Progenitor cell of endocrine pancreas (in vitro differentiated cells): ENCODE measurements at places on chromosomes 5 and 9. TPM values are rescaled to one million over a fixed set of nuclear protein-coding genes. Genes with fewer than 3 reads are reported as not detected.

The SMIM33 gene
- total RNA-seq, result not detected in 2 replicates

The FAM153A gene
- total RNA-seq, result 0.55 and 1.2 TPM in 2 replicates

The ZDHHC11B gene
- 8.6 and 8.7 TPM in 2 replicates for total RNA-seq

The IFNE gene
- 2.5 and 3.6 TPM in 2 replicates for total RNA-seq

The CTXN3 gene
- total RNA-seq, result not detected in 2 replicates

DNA sequence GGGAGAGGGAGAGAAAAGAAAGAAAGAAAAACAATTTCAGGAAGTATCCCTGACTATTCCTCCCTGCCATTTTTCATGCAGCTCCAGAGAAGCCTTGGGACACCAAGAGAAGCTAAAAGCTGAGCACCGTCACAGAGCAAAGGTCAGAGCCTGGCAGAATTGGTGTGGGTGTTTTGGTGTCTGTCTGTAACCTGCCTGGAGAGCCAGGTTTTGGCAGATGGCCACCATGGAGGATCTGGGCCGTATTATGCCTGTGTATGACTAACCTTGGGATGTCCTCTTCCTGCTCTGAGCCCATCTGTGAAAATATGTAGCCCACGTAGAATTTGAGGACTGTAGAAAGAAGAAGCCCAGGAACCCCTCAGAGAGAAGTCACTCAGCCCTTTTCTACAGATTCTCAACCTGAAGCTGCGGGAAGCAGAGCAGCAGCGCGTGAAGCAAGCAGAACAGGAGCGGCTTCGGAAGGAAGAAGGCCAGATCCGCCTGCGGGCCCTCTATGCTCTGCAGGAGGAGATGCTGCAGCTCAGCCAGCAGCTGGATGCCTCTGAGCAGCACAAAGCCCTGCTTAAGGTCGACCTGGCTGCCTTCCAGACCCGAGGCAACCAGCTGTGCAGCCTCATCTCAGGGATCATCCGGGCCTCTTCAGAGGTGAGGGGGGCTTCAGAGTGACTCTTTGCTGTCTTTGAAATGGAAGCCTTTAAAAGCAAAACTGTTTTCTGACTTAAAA lies 18.8 kb downstream of the GLE1 start:
- no peaks in the 10 kb centered on the region for H3K27me3 ChIP-seq
- H3K4me3 ChIP-seq, result no peak overlapping the region
- peaks cover 15% of the 10 kb centered on the region for H3K36me3 ChIP-seq
- H3K27ac ChIP-seq, result no peak overlapping the region
- H3K4me1 ChIP-seq, result no peaks in the 10 kb centered on the region

DNA sequence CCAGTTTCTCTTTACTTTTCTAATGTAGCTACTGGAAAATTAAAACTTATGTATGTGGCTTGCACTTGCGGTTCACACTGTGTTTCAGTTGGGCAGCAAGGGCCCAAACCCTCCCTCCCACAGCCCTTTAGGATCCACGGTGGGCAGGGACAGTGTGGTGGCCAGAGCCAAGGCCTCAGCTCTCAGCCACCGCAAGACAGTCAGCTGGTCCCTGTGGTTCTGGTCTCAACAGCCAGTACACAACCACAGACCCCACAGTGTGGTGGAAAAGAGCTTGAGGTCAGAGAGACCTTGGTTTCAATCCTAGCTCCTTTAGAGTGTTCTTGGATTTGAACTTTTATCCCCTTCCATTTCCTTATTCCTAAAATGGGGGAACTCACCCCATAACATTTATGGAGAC lies 153.0 kb upstream of the SMIM23 start:
- peaks cover 5% of the 10 kb centered on the region for H3K4me1 ChIP-seq
- peaks cover 65% of the 10 kb centered on the region for H3K27me3 ChIP-seq
- H3K4me3 ChIP-seq, result no peak overlapping the region
- H3K36me3 ChIP-seq, result no peaks in the 10 kb centered on the region
- DNase-seq, result no peak

DNA sequence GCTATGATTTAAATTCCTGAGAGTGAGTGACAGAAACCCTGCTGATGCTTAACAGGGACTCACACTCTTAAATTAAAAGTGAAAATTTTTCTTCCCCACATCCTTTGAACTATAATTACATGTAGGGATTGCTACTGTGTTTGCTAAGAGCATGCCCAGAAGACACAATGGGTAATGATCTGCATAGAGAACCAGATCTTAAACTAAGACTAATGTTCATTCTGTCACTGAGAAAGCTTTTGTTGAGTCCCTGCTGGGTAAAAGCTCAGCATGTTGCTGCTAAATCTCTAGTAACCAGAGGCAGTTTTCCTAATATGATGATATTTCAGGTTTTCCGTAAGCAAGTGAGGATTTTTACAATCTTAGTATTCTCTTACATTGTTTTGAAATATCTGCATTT lies 424.8 kb upstream of the SMC2 start:
- H3K4me1 ChIP-seq, result no peaks in the 10 kb centered on the region
- no peaks in the 10 kb centered on the region for H3K27me3 ChIP-seq
- H3K4me3 ChIP-seq, result no peak overlapping the region
- H3K36me3 ChIP-seq, result no peaks in the 10 kb centered on the region
- no peak overlapping the region for H3K27ac ChIP-seq
- DNase-seq, result no peak

- H3K27me3 ChIP-seq, result peaks cover 8% of the 10 kb centered on the region
- DNase-seq, result no peak
- H3K4me3 ChIP-seq, result no peak overlapping the region
- peaks cover 1% of the 10 kb centered on the region for H3K4me1 ChIP-seq
- no peak overlapping the region for H3K27ac ChIP-seq
These were observed 40.4 kb upstream of the MATR3 start for GRCh38 chr5:139253115-139253514.
